Inflammatory macrophage treated with lipopolysaccharide for 4 hours (primary cell): ENCODE measurements at places on chromosomes 2 and 18.

DNA sequence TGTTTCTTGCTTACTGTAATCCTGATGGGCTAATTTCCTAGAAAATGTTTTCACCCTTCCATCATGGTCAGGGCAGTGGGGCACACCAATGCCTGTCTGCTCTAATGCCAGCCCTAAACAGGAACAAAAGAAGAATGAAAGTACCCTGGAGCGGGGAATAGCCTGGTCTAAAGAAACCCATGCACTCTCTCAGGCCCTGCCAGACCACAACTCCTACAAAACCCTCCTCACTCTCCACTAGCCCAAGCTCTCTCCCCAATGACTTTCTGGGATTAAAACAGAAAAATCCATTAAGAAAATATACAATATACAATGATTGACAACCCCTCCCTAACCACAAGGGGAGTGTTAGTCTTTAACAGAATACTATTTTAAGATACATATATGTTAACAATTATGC, 67.6 kb downstream of the AAK1 start:
- no peak for DNase-seq

DNA sequence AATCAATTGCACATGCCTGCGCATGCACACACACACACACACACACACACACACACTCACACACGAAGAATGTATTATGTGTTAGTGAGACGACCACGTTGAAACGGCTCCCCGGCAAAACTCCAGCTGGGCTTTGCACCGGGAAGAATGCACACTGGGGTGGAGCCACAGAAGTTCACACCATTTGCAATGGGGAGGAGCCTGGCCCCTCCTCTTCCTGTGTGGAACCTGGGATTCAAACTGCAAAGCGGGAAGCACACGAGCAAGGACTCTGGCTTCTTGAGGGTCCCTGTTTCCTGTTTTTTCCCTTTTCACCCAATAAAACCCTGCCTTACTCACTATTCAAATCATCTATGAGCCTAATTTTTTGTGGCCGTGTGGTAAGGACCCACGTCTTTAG, 304.0 kb upstream of the TMEFF2 start:
- DNase-seq = no peak

GRCh38 chr2:109258905-109259540, 130.0 kb downstream of the SH3RF3 start:
- no peak for DNase-seq

GRCh38 chr2:160747501-160748170, 254.0 kb upstream of the RBMS1 start:
- DNase-seq = no peak

GRCh38 chr2:43692428-43692994, 16.3 kb upstream of the C1GALT1C1L start:
- DNase-seq = no peak

DNA sequence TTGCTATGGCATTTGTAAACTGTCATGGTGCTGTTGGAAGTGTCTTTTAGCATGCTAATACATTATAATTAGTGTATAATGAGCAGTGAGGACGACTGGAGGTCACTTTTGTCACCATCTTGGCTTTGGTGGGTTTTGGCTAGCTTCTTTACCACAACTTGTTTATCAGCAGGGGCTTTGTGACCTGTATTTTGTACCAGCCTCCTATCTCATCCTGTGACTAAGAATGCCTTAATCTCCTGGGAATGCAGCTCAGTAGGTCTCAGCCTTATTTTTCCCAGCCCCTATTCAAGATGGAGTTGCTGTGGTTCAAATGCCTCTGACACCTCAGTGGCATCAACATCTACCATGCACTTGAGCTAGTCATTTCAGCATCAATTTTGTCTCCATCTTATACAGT, 29.7 kb downstream of the LYPD6 start:
- no peak for DNase-seq
